Cardiac septum (tissue), 1 donor: ENCODE measurements at places on chromosomes 16 and 17.

DNA sequence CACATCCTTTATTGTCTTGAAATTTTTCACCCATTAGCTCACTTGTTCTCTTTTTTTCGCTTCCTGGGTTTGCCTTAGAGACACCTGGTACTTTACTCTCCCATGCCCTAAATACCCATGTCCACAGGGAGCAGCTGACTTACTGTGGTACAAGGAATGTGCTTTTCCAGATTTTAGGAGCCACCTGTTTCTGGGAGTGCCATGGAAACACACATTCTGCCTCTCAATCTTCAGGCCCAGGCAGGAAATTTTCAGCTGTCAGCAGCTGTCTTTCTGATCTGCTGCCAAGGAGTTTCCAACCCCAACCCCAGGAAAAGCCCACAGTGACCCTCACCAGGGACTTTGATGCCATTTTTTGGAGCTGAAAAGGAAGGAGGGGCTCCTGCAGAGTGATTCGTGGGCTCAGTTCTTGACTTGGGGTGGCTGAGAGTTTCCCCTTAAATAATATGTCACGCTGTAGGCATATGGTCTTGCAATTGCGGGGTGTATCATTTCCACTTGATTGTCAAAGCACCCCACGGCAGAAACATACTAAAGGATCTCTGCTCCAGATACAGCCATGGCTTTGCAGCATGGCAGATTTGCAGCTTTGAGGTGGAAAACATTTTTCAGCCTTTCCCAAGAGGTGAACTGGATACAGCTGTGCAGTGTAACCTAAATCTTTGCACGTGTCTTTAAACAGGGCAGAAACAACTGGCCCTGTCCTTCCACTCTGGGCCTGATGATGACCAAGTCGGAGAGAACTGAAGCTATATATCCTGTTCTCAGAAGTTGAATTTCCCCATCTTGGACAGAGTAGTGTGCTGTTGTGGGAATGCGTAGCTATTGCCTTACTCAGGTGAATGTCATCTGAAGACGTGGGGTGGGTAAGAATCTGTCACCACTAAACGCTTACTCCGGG, 19.2 kb downstream of the RBFOX1 start:
- no peak for DNase-seq

DNA sequence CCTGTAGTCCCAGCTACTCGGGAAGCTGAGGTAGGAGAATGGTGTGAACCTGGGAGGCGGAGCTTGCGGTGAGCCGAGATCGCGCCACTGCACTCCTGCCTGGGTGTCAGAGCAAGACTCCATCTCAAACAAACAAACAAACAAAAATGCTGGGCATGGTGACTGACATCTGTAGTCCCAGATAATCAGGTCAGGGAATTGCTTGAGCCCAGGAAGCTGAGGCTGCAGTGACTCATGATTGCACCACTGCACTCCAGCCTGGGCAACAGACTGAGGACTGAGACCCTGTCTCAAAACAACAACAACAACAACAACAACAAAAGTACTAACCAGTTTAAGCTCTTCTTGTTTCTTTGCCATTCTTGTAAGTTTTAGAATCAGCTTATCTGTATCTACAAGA, 383.0 kb upstream of the PMFBP1 start:
- DNase-seq: no peak

- no peak for DNase-seq
Measured at GRCh38 chr17:58470356-58470755, 17.9 kb downstream of the HSF5 start.

GRCh38 chr16:1208239-1208830, 16.7 kb downstream of the TPSG1 start:
- no peak for DNase-seq

DNA sequence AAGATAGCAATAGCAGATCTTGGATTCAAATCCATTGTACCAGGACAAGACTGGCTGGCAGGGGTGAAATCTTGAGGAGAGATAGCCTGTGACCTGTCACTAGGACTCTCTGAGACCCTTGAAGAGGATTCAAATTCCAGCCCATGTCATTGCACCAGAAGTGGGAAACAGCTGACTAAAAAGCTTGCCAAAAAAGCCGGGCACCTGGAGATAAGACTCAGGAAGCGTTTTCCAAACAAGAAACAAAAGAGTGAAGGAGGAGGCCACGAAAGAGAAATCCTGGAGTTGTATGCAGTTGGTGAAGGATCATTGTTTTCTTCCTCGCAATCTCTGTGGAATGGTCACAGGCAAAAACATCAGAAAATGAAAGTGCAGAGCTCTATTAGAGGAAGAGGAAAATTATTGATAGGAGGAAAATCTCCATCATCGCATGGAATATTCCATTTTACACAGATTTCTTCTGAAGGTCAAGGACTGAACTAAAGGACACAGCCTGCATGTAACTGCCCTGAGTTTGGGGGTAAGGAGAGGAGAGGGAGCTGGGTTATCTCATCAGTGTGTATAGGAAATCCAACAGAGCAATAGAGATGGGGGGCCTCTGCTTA, 9.0 kb upstream of the WSB1 start:
- no peak for DNase-seq

- no peak for DNase-seq
Measured at GRCh38 chr17:72967977-72968585, 124.4 kb downstream of the SLC39A11 start.

DNA sequence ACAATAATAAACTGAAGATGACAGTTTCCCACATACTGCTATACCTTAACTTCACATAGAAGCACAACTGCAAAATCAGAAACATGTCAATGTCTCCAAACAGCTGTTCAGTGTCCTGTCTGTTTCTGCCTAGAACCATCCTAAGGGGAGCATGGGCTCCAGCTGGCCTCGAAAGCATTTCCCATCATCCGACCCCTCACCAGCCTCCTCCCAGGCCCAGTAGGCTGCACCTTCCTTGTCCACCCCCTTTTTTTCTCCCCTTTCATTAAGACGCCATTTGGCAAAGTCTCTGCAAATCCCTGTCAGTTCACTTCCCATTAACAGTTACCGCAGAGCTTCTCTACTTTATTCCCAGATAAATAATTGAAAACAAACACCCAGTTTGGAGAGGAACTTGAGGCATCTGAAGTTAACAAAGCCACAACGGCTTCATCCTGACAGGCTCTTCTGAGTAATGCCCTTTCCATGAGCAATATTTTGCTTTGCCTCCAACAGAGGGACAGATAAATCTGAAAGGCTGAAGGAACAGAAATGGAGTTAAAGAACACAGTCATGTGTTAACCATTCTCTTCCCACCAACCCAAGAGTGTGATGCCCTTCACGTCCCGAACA, 65.3 kb downstream of the SLC39A11 start:
- DNase-seq: no peak

GRCh38 chr17:8969901-8970300, 4.4 kb upstream of the PIK3R5 start:
- no peak for DNase-seq

DNA sequence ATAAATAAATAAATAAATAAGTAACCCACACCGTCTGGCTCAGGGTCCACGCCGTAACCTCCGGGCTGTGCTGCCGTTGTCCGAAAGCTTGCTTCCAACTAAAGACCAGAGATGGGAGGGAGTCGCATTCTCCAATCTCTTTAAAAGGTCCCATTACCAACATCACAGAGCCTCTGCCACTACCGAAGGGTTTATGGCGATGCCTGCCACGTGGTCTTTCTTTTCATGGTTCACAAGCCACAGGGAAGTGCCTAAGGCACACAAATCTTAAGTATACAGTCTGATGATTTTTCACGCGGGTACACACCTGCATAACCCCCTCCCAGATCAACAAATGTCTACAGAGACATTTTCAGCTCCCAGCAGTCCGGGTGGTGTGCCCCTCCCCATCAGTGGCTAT, 1.4 kb downstream of the COTL1 start:
- DNase-seq: no peak

DNA sequence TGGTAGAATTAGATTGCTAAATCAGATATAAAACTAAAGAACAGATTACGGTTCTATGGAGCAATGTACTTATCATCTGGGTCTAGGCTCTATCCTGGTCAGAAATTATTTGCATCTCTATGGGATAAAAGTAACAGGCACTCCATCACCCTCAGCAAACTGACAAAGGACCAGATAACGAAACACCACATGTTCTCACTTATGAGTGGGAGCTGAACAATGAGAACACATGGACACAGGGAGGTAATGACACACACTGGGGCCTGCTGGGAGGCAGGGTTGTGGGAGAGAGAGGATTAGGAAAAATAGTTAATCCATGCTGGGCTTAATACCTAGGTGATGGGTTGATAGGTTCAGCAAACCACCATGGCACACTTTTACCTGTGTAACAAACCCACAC, 61.9 kb downstream of the MPHOSPH6 start:
- DNase-seq: no peak

DNA sequence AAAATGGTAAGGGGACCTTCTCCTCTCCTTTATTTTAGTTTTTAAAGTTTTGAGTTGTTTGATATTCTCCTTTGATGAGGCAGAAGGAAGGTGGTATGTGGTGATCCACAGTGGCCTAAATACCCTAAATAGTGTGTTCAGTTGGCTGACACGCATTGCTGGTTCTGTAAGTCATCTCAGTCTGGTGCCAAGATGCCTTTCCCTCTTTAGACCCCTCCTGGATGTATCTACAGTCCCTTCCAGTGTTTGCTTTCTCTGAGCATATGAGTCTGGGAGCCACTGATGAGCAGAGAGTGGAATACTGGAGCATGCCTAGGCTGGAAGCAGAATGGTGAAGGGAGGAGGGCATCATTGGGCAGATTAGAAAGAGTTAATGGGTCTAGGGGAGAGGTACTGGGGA, 64.5 kb downstream of the NEUROD2 start:
- DNase-seq: no peak

DNA sequence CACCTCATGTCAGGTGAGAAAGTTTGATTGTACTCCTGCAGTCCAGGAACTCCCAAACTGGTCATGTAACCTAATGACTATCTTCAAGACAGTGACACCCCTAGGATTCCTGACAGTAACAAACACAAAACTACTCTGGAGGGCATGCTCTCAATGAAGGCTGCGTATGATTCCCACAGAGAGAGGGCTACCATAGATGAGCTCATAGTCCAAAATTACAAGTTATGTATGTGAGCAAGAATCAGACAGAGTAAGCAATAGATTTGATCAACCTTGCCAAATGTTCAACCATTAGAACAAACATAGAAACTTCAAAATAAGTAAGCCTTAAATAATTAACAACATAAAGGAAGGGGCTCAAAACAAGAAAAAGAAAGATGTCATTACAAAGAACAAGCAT, 158.1 kb downstream of the COPRS start:
- DNase-seq: no peak

DNA sequence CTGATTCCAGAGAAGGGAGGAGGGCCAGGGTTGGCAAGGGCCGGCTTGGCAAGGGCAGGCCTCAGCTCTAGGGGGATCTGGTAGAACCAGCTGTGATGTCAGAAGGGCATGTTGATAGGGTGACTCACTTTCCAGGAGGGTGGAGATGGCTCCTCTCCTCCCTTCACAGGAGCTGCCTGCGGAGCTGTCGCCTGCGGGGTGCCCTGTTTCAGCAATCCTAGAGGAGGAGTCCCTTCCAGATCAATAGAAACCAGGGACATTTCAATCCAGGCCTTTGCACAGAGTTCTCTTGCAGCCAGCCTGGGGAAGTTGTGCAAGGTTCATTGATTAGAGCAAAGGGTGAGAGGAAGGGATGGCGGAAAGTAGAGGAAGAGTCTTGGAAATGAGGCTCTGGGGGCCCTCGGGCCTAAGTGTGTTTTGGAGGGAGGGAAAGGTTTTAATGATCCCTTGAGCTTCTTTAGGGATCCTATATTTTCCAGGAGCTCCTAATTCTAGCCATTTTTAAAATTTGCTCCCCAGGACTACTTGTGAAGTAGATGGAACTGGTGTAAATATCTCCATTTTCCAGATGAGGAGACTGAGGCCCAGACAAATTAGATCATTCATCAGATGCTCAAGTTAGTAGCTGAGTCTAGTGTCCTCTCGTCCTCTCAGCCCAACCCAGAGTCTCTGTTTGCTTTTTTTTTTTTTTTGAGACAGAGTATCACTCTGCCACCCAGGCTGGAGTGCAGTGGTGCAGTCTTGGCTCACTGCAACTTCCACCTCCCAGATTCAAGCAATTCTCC, 24.8 kb upstream of the CSNK2A2 start:
- no peak for DNase-seq

DNA sequence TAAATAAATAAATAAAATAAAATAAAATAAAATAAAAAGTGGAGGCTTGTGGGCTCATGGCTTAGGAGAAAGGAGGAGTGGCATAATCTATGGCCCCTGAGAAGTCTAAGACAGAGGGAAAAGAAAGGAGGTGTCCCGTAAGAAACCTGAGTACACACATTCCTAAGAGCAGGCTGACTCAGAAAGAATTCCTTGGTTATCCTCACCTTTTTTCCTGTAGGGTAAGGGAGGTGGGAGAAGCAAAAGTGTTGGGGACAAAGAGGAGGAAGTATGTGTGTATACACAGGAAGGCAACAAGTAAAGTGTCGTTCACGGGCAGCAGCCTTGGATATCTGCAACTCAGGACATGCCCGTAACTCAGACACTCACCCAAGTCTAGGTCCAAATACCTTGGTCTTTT, 29.3 kb downstream of the MARF1 start:
- no peak for DNase-seq

- no peak for DNase-seq
Measured at GRCh38 chr17:15914400-15915170, 30.3 kb upstream of the ADORA2B start.

GRCh38 chr16:15434425-15435215, at the start of gene BMERB1:
BMERB1 (plus strand) TSS chr16:15434588; CDS start chr16:15434654, 66 bp downstream.
- DNase-seq: peak; percentile 84

- peak; percentile 50 for DNase-seq
Measured at GRCh38 chr17:66837885-66838665, 3.2 kb downstream of the CACNG5 start.

DNA sequence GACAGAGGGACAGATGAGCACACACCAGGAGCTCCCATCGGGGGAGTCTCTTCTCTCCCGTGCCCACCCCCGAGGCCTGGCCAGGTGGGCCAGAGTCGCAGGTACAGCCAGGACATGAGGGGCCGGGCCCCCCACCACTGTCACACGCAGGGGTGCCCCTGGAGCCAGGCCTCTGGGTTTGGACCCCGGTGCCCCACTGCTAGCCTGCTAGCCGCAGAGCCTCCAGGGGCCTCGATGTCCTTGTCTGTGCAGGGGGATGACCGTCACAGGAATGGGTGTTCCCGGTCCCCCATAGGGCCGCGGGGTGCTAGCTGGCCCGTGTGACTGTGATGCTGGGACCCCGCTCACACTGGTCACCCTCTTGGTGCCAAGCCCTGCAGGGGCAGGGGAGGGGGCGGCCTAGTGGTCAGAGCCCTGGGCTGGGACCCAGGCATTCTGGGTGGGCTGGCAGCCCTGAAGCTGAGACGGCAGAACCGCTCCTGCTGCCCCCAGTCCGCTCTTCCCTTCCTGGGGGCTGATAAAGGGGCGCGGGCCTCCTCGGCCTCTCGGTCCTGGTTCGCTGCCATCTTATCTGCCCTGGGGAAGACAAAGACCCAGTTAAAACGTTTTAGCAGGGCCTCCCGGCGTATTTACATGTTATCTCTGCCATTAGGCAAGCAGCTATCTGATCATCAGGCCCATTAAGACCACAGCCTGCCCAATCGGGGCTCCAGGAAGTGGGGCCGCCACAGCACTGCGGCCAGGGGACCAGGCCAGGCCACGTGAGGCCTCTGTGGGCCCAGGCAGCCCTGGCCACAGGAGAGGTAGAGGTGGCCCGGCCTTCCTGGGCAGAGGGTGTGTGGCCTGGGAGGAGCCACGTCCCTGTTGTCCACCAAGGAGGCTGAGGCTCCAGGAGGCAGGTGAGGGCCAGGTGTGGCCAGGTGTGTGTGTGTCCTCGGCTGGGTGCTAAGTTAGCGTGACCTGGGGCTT, 57.2 kb upstream of the ZC3H18 start:
- no peak for DNase-seq

GRCh38 chr17:62824290-62825131, 16.4 kb upstream of the MARCHF10 start:
- DNase-seq: no peak

- DNase-seq: no peak
Measured at GRCh38 chr17:80129006-80129565, 17.8 kb downstream of the EIF4A3 start.
